Fibroblast of skin of right quadriceps (primary cell): ENCODE measurements at places on chromosomes 12 and 14.
A peak's percentile ranks its signal among the peaks of the same experiment; 100 is the strongest.

DNA sequence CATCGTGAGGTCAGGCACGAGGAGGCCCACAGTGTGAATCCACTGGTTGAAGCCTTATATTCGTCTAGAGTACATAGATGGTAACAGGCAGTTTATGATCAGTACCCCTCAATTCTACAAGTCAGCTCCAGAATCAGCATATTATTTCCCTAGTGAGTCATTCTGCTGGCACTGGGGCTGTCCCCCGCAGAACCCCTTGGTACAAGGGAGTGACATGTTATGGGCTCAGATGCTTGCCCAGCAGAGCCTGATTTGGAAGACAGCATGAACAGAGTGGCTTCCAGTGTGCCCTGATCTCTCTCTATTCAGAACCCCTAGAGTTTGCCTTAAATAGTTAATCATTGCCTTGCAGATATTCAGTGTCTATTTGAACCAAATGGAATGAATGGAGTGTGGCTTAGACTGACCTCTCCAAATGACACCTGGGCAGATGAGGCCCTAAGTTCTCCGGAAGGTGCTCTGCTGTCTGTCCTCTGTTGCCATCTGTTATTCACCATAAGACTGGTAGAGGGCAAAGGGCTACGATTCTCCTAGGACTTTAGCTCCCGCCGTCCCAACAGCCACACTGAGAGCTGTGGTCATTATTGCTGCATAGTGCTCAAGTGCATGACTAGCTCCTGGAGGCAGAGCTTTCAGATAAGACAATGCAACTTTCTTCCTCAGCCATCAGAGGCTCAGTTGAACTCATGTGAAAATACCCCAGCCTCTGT is 41.1 kb downstream of the CACNA2D4 start:
- no peak for DNase-seq

DNA sequence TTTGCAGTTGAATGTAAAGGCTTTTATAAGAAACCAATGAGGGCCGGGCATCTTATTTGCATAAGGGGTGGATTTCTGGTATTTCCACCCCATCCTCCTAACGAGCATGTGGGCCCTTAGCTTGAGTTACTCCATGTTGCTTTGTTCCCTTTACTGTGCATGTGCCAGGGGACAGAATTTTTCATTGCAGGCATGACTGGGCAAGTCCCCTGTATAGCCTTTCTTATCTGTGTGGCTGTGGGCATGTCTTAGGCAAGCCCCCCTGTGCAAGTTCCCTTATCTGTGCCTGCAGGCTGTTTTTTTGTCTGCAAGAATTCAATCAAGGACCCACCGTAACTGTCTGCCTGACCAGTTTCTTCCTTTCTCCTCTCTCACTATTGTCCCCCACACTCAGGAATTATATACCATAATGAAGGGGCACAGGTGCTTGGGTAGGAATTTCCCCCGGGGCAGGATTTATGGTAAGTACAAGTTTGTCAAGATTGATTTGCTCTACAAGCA is 152.2 kb upstream of the CNOT2 start:
- no peak for DNase-seq

- DNase-seq = peak; percentile 34
These were observed 25.0 kb upstream of the HSPB8 start for GRCh38 chr12:119153477-119154434.

- DNase-seq = no peak
These were observed 103.5 kb downstream of the FGD4 start for GRCh38 chr12:32502693-32503502.

DNA sequence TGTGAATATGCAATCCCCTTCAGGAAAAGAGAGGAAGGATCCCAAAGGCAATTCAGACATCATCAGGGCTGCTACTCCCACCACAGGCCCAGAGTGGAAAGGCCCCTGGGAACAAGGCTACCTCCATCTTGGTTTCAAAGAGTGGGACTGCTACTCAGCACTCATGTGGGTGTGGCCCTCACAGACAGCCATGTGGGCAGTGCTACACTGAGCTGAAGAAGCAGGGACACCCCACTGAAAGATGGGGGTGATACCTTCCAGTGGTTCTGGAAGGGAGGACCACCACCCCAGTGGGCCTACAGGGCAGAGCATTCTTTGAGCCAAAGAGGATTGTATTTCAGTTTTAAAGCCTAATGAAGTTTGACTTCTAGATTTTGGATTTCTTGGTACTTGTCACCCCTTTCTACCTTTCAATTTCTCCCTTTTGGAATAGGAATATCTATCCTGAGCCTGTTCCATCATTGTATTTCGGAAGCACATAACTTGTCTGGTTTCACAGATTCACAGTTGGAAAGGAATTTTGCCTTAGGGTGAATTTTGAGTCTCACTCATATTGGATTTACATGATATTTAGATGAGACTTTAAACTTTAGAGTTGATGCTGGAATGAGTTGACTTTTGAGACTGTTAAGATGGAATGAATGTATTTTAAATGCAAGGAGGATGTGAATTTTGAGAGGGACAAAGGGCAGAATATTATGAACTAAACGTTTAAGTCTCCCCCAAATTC is 16.5 kb upstream of the LTA4H start:
- DNase-seq = no peak

DNA sequence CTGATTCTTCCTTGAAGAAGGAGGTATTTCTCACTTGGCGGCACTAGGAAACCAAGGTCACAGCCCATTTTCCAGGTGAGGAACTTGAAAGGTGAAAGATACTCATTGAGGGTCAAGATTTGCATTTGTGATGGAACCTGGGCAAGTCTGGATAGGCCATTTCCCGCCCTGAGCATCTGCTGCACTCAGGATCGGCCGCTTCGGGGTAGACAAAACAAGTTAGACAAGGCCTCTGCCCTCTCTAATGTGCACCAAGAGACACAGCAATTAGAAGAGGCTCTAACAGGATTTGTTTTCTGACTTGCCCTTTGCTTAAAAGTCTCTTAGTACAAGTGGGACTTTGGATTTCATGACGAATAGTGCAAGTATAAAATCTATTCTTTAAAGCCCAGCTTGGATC is 167.2 kb downstream of the KTN1 start:
- DNase-seq = no peak

DNA sequence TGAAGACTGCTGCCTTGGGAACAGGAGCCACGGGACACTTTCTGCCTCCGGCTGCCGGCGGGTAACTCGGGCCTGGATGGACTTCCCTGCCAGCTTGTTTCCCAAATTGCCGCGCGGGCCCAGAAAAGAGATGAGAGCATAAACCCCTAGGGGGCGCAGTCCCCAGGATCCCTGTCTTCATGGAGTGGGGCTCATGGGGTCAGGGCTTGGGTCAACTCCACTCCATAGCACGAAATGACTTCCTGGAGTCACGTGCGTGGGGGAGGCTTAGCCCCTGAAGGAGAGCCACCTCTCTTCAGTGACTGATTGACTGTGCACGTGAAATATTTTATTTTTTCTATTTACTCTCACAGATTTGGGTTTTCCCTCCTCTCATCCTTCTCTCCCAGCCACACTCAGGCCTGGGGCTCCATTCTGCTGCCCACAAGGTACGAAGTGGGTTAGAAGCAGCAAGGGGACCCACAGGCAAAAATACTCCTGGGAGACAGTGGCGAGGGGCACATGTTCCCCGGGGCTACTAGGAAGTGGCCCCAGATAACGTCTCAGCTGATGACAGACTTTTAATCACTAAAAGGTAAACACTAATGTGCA is 10.0 kb downstream of the PGF start:
- DNase-seq = peak; percentile 26

DNA sequence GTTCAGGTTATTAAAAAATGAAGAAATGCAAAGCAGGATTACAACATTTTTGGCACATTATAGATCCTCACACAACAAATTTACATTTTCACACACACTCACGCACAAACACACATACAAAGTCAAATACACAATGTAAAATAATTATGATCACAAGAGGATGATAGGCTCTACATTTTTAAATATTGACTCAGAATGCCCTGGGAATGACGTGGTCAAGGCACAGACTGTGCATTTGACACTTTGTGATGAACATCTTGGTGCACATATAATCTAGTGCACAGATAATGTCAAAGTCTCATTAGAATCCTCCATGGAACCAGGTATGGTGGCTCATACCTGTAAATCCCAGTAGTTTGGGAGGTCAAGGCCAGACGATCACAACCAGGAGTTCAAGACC is 49.4 kb downstream of the DPF3 start:
- DNase-seq = no peak

GRCh38 chr12:58302487-58303011 is 361.2 kb downstream of the ATP23 start:
- no peak for DNase-seq
